H1 (cell line): ENCODE measurements at places on chromosomes 13 and 19. TPM values are rescaled to one million over a fixed set of nuclear protein-coding genes. Genes with fewer than 3 reads are reported as not detected.

- no peak overlapping the region for H3K27ac ChIP-seq
- H3K36me3 ChIP-seq = peaks cover 56% of the 10 kb centered on the region
- no peak overlapping the region for H3K4me3 ChIP-seq
- DNase-seq = no peak
- H3K4me1 ChIP-seq = peaks cover 6% of the 10 kb centered on the region
Measured at GRCh38 chr19:39381910-39382611, 8.8 kb downstream of the PAF1 start.

- no peaks in the 10 kb centered on the region for H3K27me3 ChIP-seq
- no peaks in the 10 kb centered on the region for H3K4me1 ChIP-seq
- H3K4me3 ChIP-seq = no peak overlapping the region
- no peak overlapping the region for H3K27ac ChIP-seq
Measured at GRCh38 chr13:72960114-72960513, 98.7 kb upstream of the KLF5 start.

DNA sequence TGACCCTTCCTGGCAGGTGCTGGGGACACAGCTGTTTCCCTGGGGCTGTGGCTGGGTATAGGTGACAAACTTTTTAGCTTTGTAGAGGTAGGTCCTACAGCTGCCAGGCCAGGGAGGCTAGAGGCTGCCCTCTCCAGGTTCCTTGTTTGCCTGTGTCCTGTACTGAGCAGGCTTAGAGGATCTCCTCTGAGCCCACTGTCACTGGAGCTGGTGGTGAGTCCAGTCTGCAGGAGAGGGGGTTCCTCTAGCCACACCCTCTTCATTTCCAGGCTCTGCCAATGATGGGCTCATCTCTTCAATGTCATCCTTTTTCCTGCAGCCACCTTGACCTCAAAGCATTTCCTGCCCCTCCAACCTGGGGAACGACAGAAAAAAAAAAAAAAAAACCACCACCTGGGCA, 12.6 kb upstream of the RAB11B start:
- no peaks in the 10 kb centered on the region; the same call in 1 of the 2 replicates for H3K36me3 ChIP-seq
- H3K4me3 ChIP-seq = no peak overlapping the region
- DNase-seq = no peak
- no peaks in the 10 kb centered on the region for H3K27me3 ChIP-seq
- H3K4me1 ChIP-seq = no peaks in the 10 kb centered on the region
- no peak overlapping the region for H3K27ac ChIP-seq

GRCh38 chr19:36915992-36916830, at the start of the genes ZNF568 and ZNF829:
Gene ZNF568, plus strand, starts transcription at chr19:36916332. Its CDS starts 6,439 bp downstream, at chr19:36922771.
Gene ZNF829, minus strand, starts transcription at chr19:36916291. Its CDS starts 1,124 bp downstream, at chr19:36915167.
- peak within 1 kb of the TSS; percentile 93 for H3K27ac ChIP-seq
- peak within 1 kb of the TSS; percentile 82 for H3K4me3 ChIP-seq
- H3K27me3 ChIP-seq = no peaks in the 10 kb centered on the region
- H3K36me3 ChIP-seq = no peaks in the 10 kb centered on the region

ZNF497 gene
- 0.93 and 1.0 TPM in 2 replicates for total RNA-seq

FUT1 gene
- total RNA-seq = 12.2 and 12.9 TPM in 2 replicates

ELANE gene
- not detected in 2 replicates for total RNA-seq

FCAR gene
- not detected in 2 replicates for total RNA-seq

GAPDHS gene
- not detected in 2 replicates for total RNA-seq
